Fibroblast of mammary gland (primary cell): ENCODE measurements at places on chromosomes 5 and 9.
A peak's percentile ranks its signal among the peaks of the same experiment; 100 is the strongest.

DNA sequence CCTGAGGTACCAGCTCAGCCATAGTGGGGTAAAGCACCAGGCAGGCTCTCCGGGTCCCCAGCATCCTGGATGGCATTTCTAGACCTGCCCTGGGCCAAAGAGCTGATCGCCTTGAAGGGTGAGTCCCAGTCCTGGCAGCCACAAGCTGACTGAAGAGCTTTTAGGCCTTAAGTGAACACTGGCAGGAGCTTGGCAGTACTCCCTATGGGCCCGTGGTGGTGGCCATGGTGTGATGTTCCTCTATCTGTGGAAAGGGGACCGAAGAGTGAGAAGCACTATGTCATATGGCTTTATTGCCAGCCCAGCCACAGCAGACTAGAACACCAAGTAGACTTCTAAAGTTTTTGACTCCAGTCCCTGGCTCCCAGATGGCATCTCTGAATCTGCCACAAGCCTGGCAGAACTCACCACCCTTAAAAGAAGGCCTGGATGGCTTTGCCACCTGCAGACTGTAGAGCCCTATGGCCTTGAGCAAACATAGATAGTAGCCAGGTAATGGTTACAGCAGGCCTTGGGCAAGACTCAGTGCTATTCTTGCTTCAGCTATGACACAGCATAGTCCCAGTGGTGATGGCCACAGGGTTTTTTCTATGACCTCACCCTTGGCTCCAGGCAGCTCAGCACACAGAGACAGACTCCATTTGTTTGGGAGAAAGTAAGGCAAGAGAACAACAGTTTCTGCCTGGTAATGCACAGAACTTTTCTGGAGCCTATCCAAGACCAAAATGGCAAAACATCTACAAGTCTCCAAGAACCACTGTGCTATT lies 801.5 kb upstream of the DMAC1 start:
- peak; percentile 23 for DNase-seq

DNA sequence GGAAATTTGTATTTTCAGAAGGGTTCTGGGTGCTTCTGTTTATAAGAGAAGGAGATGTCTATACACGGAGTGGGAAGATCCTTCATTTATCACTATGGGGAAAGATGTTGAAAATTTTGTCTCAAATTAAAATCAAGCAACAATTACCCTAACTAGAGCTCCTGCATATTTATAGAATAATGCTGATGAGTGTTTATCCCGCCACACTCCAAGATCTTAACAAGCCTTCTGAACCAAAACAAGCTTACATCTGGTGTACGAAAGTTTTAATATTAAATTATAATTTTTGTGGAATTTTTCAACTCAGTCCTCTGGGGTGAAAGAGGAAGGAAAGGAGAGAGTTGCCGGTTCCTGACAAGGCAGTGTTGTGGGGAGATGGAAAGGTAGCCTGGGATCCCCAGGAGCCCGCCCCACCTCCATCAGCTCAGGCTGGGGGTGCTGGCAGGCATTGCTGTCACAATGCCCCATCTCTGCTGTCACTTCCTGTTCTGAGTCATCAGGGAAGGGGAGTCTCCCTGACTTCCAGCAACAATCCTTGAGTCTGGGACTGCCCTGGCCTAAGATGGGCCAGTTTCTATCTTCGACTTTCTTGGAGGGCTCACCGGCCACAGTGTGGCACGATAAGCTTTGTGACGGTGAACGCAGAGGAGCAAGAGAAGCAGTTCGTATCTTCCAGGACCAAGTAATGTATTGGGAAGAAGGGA lies 64.5 kb downstream of the ERAP1 start:
- DNase-seq: peak; percentile 57

- no peak for DNase-seq
Observed at GRCh38 chr5:58898538-58898937, 315.7 kb downstream of the RAB3C start.

DNA sequence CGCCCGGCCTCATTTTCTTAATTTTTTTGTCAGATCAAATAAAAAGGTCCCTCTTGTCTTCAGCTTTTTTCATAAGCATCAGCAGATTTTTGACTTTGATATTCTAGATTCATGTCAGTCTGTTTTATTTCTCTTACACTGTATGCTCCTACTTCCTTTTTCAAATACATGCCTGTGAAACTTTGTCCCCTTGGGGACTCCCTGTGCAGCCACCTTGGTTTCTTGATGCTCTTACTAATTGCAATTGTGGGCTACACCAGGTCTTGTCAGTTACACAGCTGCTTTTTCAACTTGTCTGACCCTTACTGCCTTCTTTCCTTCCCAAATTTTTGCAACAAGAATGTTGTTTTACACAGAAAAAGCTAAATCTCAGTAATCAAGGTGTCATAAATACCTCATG lies 238.2 kb upstream of the KCNN2 start:
- DNase-seq: no peak

DNA sequence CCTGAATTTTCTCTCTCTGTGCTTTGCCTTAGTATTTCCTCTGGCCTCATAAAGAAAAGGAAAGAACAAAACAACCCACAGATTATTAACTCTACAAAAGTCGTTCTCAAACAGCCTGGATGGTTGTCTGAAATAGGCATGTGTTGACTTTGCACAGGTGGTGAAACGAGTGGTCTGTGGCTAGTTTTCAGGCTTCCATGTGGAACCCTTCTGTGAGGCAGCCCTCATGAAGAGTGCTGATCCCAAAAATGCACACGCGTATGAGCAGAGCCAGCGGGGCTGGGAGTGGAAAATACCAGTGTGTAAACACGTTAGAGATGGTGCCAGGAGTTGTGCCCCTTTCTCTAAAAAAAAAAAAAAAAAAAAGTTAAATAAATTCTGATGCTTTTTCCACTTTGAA lies 4.9 kb upstream of the PSAT1 start:
- no peak for DNase-seq

DNA sequence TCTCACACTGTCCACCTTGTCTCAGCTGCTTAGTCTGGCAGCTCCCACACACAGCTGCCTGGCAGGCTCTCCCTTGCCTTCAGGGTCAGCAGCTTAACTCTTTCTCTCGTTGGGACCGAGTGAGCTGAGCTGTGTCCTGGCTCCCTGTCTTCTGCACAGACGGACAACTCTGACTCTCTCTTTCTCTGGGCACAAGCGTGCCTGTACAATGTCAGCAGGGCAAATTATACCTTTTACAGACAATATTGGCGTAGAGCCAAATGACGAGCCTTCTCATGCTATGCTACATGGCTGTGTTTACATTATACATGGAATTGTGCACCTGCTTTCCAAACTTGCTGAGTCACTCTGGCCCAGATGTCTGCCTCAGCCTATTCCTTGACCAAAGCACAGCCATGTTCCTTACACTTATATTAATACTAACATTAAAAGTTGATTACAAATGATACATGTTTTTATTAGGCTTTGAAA lies 188.6 kb downstream of the CYLC2 start:
- peak; percentile 16 for DNase-seq

DNA sequence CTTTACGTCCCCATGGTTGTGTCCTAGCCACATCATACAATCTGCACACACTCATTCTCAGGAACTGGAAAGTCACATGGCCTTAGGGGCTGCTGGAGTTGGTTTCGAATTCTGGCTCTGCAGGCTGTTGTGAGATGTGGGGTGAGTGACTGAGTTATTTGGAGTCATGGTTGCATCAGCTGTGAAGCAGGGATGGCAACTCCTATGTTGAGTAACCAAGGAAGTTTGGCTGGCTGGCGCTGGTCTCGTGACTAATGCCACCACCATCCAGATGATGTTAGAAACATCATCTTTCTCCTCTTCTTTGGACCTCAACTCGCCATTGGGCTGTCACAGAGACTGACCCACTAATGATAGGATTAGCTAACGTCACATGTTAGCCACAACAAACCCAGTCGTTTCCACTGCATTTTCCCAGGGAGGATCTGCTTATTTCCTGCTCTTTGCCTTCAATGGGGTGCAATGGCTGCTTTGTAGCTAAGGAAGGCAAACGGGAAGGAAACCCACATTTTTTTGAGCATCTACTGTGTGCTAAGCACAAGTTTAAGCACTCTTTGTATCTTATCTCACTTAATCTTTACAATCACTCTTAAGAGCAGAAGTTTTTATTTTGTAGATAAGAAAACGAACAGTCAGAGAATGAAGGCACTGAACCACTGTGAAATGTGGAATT lies 78.1 kb upstream of the UBTD2 start:
- DNase-seq: peak; percentile 100

GRCh38 chr9:8599937-8600336 lies 800.4 kb upstream of the DMAC1 start:
- DNase-seq: no peak

DNA sequence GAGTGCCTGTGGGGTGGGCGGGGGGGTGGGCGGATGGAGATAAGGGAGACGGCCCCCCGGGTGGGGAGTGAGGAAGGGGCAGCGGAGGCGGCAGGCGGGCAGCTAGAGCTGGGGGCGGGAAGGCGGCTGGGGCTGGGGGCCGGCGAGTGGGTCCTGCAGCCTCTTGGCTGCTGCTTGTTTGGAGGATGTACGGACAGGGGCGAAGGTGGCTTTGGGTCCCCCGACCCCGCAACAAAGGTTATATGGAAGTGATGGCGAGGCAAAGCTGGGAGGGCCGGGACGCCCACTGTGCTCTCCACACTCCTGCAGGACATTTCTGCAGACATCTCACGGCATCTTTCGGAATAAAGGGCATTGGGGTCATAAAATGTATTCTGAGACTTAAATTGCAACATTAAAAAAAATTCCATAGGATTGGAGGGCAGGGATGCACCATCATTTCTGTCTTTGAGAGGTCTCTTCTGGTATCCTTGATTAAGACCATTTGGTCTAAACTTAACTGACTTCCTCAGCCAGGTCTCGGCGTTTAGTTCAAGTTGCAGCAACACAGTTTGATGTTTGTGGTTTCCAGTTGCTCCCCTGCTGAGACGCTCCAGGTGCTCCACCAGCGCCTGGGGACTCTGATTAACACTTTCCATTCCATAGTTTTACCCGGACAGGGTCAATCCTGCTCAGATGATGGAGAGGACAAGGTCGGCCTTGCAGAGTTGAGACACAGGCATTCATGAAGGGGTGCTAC lies 101.6 kb upstream of the SSBP2 start:
- DNase-seq: peak; percentile 66

DNA sequence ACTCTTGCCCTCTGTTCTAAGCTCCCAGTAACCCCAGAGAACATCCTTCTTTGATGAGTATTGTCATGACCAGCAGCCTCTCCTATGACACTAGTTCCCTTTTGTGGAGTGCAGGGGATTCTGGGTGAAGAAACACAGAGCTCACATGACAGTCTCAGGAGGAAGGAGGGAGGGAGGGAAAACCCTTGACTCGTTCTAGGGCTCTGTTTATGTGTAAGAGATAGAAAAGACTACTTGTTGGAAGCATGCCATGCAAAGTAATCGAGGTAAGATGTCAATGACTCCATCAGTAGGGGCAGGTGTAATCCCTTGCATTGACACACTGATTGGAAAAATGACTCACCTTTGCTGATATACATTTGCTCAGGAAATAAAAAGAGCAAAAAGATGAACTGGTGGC lies 190.2 kb upstream of the ELL2 start:
- DNase-seq: peak; percentile 16

DNA sequence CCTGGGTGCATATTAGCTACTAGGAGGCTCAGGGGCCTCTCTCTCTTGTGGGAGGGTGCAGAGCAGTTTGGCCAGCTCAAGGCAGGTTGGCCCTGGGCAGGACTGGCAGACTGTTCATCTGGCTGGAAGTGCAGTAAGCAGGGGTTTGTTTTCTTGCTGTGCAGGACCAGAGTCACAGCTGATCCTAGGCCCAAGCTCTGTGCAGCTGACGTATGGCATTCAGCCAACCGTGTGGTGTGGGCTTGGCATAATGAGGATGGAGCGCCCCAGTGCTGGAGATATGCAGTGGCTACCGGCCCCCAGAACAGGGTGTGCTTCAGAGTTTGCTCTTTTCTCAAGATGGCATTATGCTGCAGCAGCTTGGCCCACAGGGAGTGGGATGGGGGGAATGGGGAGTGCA lies 31.0 kb upstream of the PHF24 start:
- DNase-seq: no peak

- DNase-seq: no peak
Observed at GRCh38 chr5:30287890-30288289, 905.6 kb upstream of the CDH6 start.

DNA sequence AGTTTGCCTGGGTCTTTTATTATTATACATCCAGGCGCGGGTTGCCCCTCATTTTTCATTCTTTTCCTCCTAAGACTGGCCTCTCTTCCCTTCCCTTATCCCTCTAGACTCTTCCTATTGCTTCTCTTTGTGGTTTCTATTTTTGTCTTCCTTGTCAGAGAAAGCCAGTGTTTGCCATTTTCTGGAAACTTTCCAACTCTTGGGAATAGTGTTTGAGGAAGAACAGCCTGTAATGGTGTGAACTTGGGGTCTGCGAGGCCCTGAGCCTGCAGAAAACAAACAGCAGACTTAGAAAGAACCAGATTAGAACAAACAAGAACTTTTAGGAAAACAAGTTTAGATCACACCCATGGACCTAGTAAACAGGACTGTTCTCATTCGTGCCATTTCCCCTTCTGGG lies 15.5 kb downstream of the PRKACG start:
- no peak for DNase-seq

DNA sequence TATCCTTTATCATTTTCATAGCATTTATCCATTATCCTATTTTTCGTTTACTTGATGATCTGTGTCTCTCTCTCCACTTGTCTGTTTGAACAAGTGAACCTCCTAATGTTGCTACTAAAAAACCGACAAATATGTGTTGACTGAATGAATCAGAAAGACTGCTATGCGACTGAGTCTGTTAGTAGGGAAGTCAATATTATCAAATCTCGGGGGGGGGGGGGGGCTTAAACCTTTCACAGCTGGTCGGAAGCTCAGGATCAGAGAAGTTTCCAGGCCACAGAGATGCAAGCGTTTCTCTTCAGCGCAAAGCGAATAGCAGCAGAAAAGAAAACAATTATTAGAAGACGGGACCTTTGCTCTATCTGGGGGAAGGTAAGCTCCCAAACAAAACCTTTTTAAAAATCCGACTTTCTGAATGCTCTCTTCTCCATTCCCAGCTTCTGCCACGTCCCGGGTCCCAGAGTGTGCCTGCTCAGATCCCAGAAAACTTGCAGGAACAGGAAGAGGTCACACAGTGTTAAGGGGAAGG lies 412 bp downstream of the RIOK2 start:
- peak; percentile 45 for DNase-seq

GRCh38 chr5:80069251-80069800 lies 34.2 kb downstream of the THBS4 start:
- DNase-seq: no peak
